ENCODE measurements at places on chromosomes 6 and 20. TPM values are rescaled to one million over a fixed set of nuclear protein-coding genes. Genes with fewer than 3 reads are reported as not detected.

DNA sequence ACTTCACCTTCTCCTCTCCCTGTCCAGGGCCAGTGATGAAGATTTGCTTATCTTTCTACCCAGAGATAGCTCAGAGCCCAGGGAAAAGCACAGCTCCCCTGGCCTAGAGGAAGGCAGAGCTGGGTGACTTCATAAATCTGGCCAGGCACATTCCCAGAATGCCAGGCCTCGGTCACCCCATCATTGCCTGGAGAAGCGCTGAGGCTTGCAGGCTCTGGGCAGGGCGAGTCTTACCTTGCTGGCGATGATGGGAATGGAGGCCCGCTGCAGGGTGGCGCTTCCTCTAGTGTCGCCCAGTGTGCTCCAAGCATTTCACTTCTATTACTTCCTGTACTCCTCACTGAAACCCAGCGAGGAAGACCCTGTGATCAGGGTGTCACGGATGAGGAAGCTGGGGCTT lies 60.1 kb downstream of the DAAM2 start:
- no peaks in the 10 kb centered on the region for H3K36me3 ChIP-seq
- H3K4me3 ChIP-seq, result no peak overlapping the region
- H3K27ac ChIP-seq, result no peak overlapping the region

DNA sequence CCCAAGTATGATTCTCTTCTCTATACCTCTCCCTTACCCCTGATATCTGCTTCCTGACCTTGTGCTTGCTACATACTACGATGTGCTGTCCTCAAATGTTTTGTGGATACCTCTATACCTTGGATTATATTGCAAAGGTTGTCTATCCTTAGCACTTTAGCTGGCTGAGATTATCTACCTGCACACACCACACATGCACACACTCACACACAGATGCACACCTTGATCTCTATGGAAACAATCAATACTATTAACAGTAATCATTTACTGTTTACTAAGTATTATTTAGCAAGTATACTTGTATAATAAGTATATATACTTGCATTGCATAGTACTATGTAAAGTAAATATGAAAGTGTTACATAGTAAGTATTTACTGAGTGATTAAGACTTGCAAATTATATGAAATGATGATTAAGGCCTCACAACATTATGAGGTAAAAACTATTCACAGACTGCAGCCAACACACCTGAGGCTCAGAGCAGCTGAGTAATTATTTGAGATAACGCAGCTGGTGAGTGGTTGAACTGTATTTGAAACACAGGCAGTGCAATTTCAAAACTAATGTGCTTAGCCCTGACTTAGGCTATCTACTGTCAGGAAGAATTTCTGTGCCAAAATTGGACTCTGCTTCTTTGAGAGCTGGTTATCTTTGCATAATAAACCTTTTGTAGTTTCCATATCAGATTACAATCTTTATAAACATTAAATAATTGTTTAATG lies 699.9 kb downstream of the FRK start:
- no peak for DNase-seq
- H3K4me1 ChIP-seq, result no peaks in the 10 kb centered on the region
- H3K27ac ChIP-seq, result no peak overlapping the region
- no peaks in the 10 kb centered on the region for H3K27me3 ChIP-seq

DNA sequence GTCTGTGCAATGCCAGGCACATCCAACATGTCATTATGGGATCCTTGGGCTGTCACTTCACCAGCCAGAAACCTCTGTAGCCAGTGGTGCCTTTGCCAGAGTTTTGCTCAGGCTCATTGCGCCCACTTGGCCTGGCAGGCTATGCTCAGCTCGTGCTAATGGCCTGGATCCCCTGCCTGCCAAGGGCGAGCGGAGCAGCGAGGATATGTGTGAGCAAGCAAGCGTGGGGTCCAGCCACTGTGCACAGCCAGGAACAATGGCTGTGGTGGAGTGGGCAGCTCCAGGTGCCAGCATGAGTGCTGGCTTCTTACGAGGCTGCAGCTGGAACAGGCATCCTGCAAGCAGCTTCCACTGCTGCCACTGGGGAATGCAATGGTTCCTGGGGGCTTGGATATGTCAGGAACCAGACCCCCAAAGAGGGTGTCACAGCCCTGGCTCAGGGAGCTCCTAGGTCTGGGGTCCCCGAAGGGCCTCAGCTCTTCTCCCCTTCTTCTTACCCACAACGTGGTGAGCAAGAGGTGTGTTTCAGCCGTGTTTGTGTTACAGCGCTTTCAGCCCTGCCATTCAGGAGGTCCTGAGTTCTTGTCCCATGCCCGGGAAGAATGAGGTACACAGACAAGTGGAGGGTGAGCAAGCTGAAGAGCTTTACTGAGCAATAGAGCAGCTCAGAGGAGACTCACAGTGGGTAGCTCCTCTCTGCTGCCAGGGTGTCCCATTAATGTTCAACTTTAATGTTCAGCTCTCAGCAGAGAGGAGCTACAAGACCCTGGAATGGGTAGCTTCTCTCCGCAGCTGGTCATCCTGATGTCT lies 22.3 kb upstream of the TOP1 start:
- no peak for DNase-seq
- no peak overlapping the region for H3K27ac ChIP-seq
- peaks cover 50% of the 10 kb centered on the region for H3K4me1 ChIP-seq
- no peaks in the 10 kb centered on the region for H3K36me3 ChIP-seq
- no peak overlapping the region for H3K4me3 ChIP-seq

DNA sequence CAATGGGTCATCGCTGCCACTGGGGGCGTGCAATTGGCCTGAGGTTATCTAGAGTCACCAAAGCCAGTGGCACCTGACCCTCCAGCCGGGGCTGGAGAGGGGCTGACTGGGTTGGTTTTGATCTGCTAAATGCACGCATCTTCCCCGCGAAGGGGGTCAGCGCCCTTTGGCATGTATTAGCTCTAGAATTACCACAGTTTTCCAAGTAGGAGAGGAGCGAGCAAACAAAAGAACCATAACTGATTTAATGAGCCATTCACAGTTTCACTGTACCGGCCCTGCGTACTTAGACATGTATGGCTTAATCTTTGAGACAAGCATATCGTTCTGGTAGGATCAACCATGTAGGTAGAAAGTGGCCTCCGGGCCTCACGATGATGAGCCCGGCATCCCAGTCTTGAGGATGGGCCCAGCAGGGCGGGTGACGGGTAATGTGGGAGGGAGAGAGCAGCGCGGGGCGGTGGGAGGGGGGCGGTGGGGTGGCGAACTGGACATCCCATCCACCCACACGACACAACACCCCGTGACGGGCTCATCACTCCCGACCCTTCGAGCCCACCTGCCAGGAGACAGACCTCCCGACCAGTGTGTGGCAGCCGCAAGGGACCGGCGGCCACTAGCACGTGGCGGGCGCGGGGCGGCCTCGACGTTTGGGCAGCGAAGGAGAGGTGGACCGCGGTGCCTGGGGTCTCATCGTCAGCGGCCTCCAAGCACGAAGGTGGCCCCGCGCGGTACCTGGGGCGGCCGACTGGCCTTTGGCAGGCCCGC lies 1957.5 kb upstream of the DEFB115 start:
- H3K4me1 ChIP-seq, result no peaks in the 10 kb centered on the region
- H3K27ac ChIP-seq, result no peak overlapping the region
- H3K36me3 ChIP-seq, result no peaks in the 10 kb centered on the region
- no peak overlapping the region for H3K4me3 ChIP-seq
- no peak for DNase-seq
- H3K27me3 ChIP-seq, result no peaks in the 10 kb centered on the region

VIP gene
- total RNA-seq, result 0.32 TPM

RAET1G gene
- 5.2 TPM for total RNA-seq

Measured in GM23248 (cell line).